Purkinje cell (primary cell): ENCODE measurements at places on chromosomes 16 and 17. TPM values are rescaled to one million over a fixed set of nuclear protein-coding genes. Genes with fewer than 3 reads are reported as not detected.

Gene KIF19
- polyA plus RNA-seq = not detected in 2 replicates

Gene CMTM1
- not detected in 2 replicates for polyA plus RNA-seq

Gene TK2
- polyA plus RNA-seq = 32.4 and 41.7 TPM in 2 replicates

Gene LRRC37A
- 0.09 and 0.63 TPM in 2 replicates for polyA plus RNA-seq

Gene PLCD3
- polyA plus RNA-seq = 0.31 and 0.71 TPM in 2 replicates

Gene PHOSPHO1
- polyA plus RNA-seq = 0.27 TPM in 1 of 2 replicates, not detected in the other

Gene TPPP3
- 55.4 and 88.4 TPM in 2 replicates for polyA plus RNA-seq

Gene KRT15
- not detected in 2 replicates for polyA plus RNA-seq

Gene LPCAT2
- 0.13 and 0.19 TPM in 2 replicates for polyA plus RNA-seq

Gene SPNS2
- polyA plus RNA-seq = 5.8 and 10.9 TPM in 2 replicates

Gene PDPR
- 0.91 and 0.99 TPM in 2 replicates for polyA plus RNA-seq

Gene TOP2A
- not detected in 2 replicates for polyA plus RNA-seq

Gene GH2
- not detected in 2 replicates for polyA plus RNA-seq

Gene CALB2
- 2.9 and 5.8 TPM in 2 replicates for polyA plus RNA-seq
